Effector memory CD4-positive, alpha-beta T cell (primary cell): ENCODE measurements at places on chromosomes 11 and 22.
A peak's percentile ranks its signal among the peaks of the same experiment; 100 is the strongest.

GRCh38 chr22:40716116-40716515, 36.8 kb downstream of the MCHR1 start:
- DNase-seq, result no peak

DNA sequence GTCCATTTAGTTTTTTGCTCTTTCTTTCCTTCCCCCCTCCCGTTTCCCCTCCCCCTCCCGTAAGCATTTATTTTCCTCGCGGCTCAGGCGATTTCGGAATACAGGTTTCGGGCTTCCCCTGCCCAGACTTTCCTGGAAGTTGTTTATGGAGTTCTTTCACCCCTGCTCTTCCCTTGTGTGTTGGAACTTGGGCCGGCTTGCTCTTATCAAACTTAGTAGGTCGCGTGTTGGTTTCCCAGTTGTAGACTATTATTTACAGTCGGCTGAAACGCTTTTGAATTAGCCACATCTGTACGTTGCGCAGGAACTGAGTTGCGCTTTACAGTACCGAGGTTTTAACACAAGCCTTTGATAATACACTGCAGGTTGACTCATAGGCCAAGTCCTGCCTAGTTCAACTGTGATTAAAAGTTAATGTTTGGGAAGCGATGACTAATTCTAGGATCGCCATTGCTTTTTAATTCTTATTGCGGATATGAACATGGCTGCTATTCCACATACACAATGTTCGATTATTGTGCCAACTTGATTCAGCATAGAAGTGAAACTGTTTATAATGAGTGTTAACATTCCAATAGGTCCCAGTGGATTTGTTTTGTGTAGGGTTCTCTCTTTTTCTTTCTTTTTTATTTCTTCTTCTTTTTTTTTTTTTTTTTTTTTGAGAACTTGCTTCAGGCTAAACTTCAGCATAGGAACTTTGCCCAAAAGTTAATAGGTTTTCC, 1.7 kb downstream of the YAP1 start:
- no peak for DNase-seq

DNA sequence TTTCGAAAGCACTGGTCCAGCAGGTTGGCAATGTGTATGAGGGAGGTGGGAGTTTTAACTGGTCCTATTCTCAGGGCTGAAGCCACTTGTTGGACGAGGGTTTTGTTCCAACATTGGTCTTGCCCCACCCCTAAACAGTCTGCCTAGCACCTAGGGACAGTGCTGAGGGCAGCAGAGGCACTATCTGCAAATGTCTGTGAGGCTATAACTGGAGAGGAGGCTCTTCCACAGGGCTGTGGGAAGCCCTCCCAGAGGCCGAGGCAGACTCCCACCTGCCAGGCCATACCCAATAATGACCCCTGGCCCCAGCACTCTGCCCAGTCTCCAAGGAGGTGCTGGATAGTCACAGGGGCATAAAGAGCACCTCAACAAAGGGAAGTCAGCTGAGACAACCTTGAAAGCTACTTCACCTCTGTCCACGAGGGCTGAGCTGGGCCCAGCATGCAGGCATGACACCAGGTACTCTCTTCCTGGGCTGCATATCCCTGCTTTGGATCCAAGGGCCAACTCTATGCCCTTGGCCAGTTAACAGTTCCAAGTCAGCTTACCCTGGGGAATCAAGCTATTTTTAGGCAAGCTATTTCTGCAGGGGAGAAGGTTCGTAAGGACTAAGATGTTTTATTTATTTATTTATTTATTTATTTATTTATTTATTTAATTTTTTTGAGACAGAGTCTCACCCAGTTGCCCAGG, 40.2 kb upstream of the SLC25A1 start:
- DNase-seq, result no peak

- DNase-seq, result no peak
Observed at GRCh38 chr11:69941546-69942332, 122.5 kb upstream of the FGF3 start.

- DNase-seq, result no peak
Observed at GRCh38 chr11:117020287-117020686, 77.9 kb downstream of the SIK3 start.

GRCh38 chr11:17000987-17001386, 13.2 kb downstream of the PLEKHA7 start:
- DNase-seq, result no peak

- no peak for DNase-seq
Observed at GRCh38 chr11:115555336-115556090, 51.3 kb upstream of the CADM1 start.

DNA sequence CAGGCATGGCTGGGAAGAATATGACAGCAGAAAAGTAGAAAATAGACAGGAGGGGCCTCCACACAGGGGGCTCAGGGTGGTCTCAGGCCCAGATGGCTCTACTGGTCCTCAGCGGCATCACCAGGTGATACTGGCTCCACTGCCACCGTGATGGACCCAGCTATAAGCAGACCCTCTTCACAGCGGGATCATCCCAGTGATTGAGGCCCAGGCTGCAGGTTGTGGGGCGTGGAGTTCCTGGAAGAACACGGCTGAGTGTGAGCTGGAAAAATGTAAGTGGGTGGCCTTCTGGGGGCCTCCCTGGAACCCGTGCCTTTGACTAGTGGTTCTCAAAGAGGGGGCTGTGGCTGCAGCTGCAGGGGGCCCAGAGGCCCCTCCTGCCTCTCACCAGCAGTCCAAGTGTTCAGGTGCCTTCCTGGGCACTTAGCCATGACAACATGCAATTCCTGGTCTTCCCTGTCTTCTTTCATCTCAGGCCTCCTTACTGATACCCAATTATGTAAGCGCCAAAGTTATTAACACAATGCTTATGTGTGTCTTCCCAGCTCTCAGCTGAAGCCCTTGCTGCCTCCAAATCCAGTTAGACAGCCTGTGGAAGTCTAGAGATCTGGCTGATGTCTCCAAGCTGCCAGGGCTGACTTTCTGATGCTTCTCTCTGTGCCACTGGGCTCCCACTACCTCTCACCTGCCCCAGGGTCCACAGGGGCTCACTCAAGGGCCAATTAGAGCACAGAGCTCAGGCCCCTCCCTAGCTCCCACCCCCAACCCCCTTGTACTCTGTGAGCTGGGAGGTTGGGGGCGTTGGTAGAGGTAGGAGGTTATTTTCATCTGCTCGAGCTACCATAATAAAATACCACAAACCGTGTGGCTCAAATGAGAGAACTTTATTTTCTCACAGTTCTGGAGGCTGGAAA, 110.1 kb upstream of the LMO1 start:
- DNase-seq, result no peak

DNA sequence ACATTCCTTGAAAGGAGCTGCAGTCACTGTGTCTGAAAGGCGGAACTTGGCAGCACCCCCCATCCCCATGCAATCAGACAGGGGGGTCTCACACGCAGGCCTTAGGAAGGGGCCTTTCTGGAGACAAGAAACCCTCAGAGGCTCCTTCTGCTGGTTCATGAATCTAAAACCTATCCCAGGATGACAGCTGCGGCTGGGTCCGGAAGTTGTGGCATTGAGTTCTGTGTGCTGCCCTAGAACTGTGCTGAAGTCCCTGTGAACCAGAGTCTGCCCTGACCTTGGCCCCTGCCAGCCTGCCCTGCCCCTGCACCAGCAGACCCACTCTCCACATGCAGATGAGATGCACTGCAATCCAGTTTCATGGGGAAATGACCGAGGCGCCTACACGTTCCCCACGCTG, 268.0 kb downstream of the CTTN start:
- DNase-seq, result no peak

DNA sequence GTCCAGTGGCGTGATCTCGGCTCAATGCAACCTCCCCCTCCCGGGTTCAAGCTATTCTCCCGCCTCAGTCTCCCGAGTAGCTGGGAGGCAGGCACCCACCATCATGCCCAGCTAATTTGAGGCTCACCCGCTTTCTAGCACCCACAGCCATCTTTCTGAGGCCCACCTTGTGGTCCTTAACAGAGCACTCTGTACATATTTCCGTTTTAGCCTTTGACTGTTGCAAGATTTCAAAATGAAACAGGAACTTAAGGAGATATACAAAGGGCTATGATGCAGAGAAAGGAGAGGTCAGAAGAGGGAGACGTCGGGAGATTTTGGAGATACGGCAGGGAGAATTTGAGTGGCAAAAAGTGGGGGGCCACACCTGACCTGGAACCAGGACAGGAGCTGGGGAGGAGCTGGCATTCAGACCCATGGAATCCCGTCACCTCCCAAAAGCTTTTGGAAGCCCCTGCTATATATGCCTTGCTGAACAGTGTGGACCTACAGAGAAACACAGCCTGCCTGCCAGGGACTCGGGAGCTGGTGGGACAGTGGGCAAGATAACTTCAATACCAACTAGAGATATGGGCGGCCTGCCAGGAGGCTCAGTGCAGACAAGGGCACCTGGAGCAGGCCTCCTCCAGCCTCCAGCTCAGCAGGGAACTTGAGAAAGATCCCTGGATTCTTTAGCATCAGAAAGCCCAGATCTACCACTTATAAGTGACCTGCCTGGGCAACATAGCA, 8.0 kb upstream of the CLCF1 start:
- no peak for DNase-seq

GRCh38 chr11:40401132-40401853, 1058.2 kb downstream of the LRRC4C start:
- no peak for DNase-seq

GRCh38 chr22:20156611-20157429, 6.0 kb upstream of the CCDC188 start:
- DNase-seq, result peak; percentile 71

DNA sequence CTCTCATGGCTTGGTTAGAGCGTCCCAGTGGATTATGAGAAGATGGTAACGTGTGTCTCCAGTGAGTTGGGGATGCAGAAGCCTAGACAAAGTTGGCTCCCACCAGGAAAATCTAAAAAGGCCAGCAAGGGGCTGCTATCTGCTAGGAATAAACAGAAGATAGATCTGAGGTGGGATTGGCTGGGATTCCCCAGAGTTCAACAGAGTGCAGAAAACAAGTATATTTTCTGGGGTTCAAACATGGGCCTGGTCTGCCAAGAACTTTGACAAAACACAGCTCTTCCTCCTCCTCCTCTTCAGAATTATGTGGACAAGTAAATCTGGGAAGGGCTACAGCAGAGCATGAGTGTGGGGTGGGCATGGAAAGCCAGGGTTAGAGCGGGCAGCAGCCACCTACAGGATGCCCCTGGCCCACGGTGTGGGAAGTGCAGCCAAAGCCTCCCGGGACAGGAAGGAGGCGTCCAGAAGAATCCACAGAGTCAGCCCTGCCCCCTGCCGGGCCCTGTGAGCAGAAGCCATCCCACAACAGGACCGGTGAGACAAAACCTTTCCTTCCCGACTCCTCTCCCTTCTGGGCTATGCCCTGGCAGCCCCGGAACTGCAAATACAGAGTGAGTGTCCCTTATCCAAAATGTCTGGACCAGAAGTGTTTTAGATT, 67.1 kb downstream of the CD82 start:
- DNase-seq, result no peak

- no peak for DNase-seq
Observed at GRCh38 chr11:116642481-116642880, 130.3 kb downstream of the BUD13 start.

GRCh38 chr11:16933756-16934603, 80.2 kb downstream of the PLEKHA7 start:
- no peak for DNase-seq

DNA sequence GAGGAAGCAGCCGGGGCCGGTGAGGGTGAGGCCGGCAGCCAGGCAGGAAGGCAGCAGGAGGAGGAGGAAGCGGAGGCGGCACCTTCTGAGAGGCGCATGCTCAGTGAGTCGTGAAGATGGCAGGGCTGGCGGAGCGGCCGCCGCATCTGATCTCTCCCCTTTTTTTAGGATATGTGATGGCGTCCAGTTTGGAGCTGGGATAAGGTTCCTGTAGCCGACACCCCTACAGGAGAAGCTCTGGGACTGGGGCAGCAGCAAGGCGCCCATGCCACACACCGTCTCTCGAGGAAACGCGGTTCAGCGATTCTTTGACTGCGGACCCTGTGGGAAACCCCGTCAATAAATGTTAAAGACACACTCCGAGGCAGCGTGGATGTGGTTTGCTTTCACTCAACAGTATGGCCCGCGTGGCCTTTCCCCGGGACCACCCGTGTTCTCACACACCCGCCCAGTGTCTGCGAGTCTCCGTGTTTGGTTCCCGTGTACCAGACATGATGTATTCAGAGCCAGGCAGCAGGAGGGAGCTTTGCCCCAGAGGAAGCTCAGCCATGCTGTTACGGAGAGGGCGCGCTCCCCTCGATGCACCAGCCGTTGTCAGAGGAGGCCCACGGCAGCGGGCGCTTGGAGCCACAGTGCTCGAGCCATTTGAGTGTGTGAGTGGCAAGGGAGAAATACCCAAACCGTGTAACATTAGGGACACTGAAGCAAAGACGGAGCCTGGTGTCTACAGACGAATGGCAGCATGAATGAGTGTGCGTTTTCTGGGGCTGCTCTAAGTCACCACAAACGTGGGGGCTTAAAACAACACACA, 27.7 kb upstream of the PARVB start:
- DNase-seq, result peak; percentile 31

DNA sequence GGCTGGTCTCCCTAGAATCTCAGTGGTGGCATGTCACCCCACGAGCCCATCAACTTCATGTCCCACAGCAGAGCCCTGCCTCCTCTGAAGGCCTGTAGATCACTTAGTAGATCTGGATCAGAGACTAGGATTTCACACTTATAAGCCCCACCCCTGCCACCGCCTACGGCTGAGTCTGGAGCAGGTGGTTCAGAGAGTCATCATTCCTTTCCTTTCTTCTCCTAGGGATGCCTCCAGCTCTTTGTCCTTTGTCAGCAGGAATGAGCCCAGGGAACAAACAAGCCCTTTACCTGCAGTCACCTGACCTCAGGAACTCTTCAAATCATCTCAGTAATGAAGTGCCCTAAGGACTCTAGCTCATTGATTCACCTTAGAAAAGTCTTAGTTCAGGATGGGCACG, 37.8 kb downstream of the SCGB1A1 start:
- DNase-seq, result no peak

- DNase-seq, result no peak
Observed at GRCh38 chr22:31579835-31580242, 82.2 kb downstream of the PISD start.

DNA sequence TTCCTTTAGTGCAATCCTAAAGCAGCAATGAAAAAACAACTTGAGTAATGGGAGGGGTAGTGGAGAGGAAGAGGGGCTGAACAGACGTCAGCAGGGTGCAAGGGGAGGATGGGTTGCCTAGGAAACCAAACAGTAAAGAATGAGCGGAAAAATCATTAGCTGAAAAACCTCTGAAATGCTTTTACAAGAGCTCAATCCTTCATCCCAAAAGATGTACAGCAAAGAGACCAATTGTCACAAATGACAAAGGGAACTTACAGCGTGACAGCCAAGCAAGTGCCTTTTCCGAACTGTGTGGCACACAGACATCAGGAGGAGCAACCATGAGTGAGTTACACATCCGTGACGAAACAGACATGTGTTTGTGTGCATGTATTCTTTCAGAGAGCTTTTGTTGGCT, 104.6 kb downstream of the SIK3 start:
- DNase-seq, result no peak

DNA sequence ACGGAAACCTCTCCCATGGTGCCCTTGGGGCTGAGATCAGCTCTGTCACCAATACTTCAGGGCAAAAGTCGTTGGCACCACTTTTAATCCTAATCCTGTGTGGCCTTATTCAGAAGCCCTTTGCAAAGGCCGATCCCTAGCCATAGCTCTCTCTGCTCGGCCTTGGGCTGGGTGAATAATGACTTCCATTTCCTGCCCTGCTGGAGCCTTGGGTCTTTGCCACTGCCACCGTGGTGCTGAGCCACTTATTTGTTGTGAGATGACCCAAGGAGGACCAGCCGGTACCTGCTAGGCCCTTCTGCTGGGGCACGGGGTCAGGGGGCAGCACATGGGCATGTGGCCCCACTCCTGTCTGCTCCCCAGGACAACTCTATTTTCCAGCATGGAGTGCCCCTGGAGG, 188.2 kb downstream of the ST3GAL4 start:
- no peak for DNase-seq
